Activated CD4-positive, alpha-beta memory T cell treated with anti-CD3 and anti-CD28 coated beads, Interleukin-2, amount 10 ng/mL, durations not matched to agents 7 days and 5 days (primary cell): ENCODE measurements at places on chromosomes 5 and 9.

DNA sequence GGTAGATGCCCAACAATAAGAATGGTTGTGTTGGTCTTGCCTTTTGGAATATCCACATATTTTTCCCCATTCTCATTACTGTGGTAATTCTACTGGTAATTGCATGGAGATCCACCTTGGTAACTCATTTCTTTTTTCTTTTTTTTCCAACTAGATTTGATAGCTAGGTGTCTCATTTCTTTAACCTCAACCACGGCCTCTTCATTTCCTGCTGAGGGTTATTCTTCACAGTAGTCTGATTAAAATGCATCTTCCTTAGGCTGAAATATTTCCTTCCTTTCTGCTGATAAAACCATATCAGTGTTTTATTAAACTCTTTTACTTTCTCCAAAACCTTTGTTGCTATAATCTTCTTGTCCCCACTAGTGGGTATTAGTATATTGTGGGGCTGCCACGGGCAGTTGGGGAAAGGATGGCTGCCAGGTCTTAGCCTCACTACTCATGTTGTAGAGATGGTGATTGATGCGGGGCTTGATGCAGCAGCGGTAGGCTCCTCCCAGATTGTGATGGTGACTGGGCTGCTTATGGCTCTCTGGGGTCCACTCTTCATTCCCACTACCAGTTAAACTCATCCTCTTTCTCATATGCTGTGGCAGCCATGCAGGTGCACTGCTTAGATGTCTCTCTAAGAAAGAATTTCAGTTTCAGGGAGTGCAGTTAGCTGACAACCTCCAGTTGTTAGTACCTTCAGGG is 35.9 kb downstream of the KIF2A start:
- peaks cover 34% of the 10 kb centered on the region for H3K36me3 ChIP-seq
- DNase-seq: no peak
- peak overlapping the region; percentile 34 for H3K4me3 ChIP-seq
- peaks cover 53% of the 10 kb centered on the region for H3K4me1 ChIP-seq

GRCh38 chr9:131708226-131709002 is 31.5 kb downstream of the RAPGEF1 start:
- peak overlapping the region; percentile 73 for H3K27ac ChIP-seq
- no peak overlapping the region for H3K4me3 ChIP-seq
- peaks cover 89% of the 10 kb centered on the region for H3K4me1 ChIP-seq
- H3K27me3 ChIP-seq: no peaks in the 10 kb centered on the region
- H3K36me3 ChIP-seq: peaks cover 39% of the 10 kb centered on the region
- DNase-seq: no peak

GRCh38 chr5:1488882-1489680 is 34.7 kb downstream of the LPCAT1 start:
- H3K4me1 ChIP-seq: peaks cover 65% of the 10 kb centered on the region
- H3K36me3 ChIP-seq: peaks cover 61% of the 10 kb centered on the region
- DNase-seq: peak; percentile 63
- peak overlapping the region; percentile 87 for H3K27ac ChIP-seq

DNA sequence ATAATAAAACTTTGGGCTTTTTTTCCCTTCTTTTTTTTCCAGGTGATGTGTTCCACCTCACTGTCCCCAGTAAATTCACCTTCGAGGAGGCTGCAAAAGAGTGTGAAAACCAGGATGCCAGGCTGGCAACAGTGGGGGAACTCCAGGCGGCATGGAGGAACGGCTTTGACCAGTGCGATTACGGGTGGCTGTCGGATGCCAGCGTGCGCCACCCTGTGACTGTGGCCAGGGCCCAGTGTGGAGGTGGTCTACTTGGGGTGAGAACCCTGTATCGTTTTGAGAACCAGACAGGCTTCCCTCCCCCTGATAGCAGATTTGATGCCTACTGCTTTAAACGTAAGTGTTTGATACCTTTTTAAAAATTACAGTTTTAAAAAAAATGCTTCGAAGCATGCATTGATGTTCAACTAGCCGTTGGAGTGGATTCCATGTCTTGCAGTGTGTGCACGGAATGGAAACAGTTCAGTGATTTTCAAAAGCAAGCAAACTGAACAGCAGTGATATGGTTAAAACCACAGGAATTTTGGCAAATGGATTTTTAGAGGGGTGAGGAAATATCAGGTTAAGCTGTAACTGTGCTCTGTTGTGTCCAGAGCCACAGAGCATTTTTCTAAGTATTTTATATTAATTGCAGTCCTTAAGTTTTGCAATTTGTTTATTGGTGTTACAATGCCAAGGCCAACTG is 40.7 kb downstream of the VCAN start:
- no peaks in the 10 kb centered on the region for H3K4me1 ChIP-seq
- no peaks in the 10 kb centered on the region for H3K36me3 ChIP-seq
- DNase-seq: no peak

DNA sequence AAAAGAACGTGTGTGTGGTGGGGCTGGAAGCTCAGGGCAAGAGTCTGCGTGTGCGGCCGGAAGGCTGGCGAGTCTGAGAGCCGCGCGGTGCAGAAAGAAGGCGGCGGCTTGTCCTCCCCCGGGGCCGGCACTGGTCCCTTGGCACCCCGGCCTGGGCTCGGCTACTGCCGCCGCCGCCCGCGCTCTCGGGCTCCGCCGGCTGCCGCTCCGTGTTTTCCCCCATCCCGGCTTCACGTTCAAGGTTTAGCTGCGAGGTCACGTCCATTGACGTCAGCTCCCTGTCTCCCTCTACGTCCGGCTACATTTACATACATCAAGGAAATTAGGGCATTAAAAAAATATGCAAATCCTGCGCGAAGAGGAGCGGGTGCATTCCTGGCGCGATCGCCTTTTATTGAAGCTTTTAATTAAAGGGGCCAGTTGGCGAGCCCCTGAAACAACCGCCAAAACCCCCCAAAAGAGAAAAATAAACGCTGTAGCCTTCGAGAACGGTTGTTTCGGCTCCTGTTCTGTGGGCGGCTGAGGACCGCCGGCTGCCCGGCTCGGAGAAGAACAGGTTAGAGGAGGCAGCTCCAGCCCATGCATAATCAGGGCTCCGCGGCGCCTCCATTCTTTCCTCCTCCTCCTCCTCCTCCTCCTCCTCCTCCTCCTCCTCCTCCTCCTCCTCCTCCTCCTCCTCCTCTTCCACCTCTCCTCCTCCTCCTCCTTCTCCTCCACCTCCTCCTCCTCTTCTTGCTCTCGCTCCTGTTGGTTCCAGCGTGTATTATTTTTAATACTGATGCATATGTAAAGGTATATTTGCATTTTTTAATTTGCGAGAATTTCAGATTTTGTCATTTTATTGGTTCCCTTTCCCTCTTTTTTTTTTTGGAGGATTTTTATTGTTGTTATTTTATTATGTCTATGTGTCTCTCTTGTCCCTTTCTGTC is 207.0 kb downstream of the MEF2C start:
- H3K27ac ChIP-seq: peak overlapping the region; percentile 56
- peaks cover 36% of the 10 kb centered on the region for H3K4me1 ChIP-seq
- H3K4me3 ChIP-seq: peak overlapping the region; percentile 49
- H3K27me3 ChIP-seq: peaks cover 83% of the 10 kb centered on the region
- DNase-seq: no peak

GRCh38 chr9:135136991-135137832 is 49.7 kb downstream of the OLFM1 start:
- H3K36me3 ChIP-seq: no peaks in the 10 kb centered on the region
- H3K27me3 ChIP-seq: no peaks in the 10 kb centered on the region
- DNase-seq: no peak
- no peaks in the 10 kb centered on the region for H3K4me1 ChIP-seq
- no peak overlapping the region for H3K27ac ChIP-seq

DNA sequence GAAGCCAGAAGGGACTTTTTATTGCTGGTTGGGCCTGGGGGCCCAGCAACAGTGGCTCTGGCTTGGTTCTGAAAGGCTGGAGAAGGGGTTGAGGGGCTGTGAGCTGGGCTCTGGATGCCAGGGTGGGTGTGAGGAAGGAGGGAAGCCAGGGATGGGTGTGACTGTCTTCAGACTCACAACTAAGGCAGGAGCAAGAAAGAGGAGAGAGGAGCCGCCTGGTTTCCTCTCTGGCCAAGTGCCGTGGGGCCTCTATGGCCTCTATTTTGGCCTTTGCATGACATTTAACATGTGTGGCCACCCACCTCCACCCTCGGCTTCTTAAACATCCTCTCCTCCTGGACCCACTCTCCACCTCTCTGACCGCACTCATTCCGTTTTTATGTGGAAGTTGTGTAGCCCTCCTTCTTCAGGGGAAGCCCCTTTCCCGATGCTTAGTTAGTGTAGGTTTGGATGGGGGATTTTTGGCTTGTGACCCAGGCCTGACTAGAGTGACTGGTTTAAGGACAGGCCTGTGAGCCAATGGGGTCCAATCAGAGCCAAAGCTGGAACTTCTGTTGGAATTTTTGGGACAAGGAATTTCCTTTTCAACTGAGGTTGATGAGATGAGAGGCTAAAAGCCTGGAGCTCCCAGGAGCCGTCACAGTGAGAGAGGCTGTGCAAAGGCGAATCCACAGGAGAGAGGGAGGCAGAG is 517.8 kb downstream of the CCDC171 start:
- no peak for DNase-seq
- H3K36me3 ChIP-seq: no peaks in the 10 kb centered on the region
- no peak overlapping the region for H3K4me3 ChIP-seq
- no peaks in the 10 kb centered on the region for H3K4me1 ChIP-seq

- H3K4me1 ChIP-seq: peaks cover 7% of the 10 kb centered on the region
- H3K27ac ChIP-seq: no peak overlapping the region
- no peak overlapping the region for H3K4me3 ChIP-seq
- peaks cover 4% of the 10 kb centered on the region for H3K27me3 ChIP-seq
- no peak for DNase-seq
- H3K36me3 ChIP-seq: no peaks in the 10 kb centered on the region
Measured at GRCh38 chr5:139657363-139658321, 9.5 kb downstream of the CXXC5 start.

GRCh38 chr9:97389249-97389648 is 22.6 kb upstream of the TDRD7 start:
- no peak overlapping the region for H3K27ac ChIP-seq
- H3K4me3 ChIP-seq: no peak overlapping the region
- H3K36me3 ChIP-seq: no peaks in the 10 kb centered on the region
- H3K27me3 ChIP-seq: peaks cover 49% of the 10 kb centered on the region

- no peak overlapping the region for H3K27ac ChIP-seq
- DNase-seq: no peak
- H3K4me1 ChIP-seq: no peaks in the 10 kb centered on the region
- peaks cover 5% of the 10 kb centered on the region for H3K27me3 ChIP-seq
- no peak overlapping the region for H3K4me3 ChIP-seq
Measured at GRCh38 chr9:21657966-21658667, 144.3 kb upstream of the MTAP start.

- peaks cover 3% of the 10 kb centered on the region for H3K36me3 ChIP-seq
- H3K4me1 ChIP-seq: peaks cover 23% of the 10 kb centered on the region
- no peak overlapping the region for H3K27ac ChIP-seq
- peak overlapping the region; percentile 73 for H3K4me3 ChIP-seq
- no peak for DNase-seq
- H3K27me3 ChIP-seq: peaks cover 42% of the 10 kb centered on the region
Measured at GRCh38 chr5:132778129-132778528, 1.1 kb upstream of the SEPTIN8 start.

- no peak for DNase-seq
- H3K27ac ChIP-seq: no peak overlapping the region
- H3K27me3 ChIP-seq: no peaks in the 10 kb centered on the region
- no peak overlapping the region for H3K4me3 ChIP-seq
Measured at GRCh38 chr5:137389042-137389441, 110.1 kb downstream of the SPOCK1 start.

DNA sequence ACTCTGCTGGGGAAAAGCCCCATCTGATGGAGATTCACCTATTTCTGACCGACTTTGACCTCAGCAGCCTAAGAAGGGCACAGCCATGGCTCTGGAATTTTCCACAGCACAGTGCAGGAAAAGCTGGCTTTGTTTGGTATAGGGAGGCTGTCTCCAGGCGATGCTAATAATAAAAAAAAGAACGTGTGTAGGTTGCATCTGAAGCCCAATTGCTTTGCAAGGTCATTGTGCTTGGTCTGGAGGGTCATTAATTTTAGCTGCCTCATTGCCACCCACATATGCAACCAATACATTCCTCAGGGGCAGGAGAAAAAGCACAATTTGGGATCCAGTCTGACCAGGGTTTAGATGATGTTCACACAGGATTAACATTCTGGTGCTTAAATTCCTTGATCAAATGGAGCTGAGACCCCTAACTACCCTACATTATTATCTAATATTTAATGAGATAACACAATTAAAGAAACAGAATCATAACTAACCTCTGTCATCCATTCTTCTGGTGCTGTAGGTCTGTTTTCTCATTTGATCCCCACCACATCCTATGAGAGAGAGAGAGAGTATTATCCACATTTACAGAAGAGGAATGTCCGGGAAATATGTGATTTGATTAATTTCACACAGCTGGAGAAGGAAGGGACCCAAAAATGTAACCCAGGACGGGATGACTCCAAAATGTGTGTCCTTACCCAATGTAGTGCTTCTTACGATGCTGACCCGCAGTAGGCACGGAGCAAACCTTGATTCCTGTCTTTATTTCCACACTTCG is 175.9 kb downstream of the RFK start:
- no peak overlapping the region for H3K4me3 ChIP-seq
- no peaks in the 10 kb centered on the region for H3K36me3 ChIP-seq
- no peaks in the 10 kb centered on the region for H3K4me1 ChIP-seq
- DNase-seq: no peak
- H3K27me3 ChIP-seq: no peaks in the 10 kb centered on the region
- H3K27ac ChIP-seq: no peak overlapping the region

GRCh38 chr9:7229571-7229970 is 471.8 kb downstream of the KDM4C start:
- no peaks in the 10 kb centered on the region for H3K36me3 ChIP-seq
- no peak overlapping the region for H3K4me3 ChIP-seq
- peaks cover 38% of the 10 kb centered on the region for H3K27me3 ChIP-seq

DNA sequence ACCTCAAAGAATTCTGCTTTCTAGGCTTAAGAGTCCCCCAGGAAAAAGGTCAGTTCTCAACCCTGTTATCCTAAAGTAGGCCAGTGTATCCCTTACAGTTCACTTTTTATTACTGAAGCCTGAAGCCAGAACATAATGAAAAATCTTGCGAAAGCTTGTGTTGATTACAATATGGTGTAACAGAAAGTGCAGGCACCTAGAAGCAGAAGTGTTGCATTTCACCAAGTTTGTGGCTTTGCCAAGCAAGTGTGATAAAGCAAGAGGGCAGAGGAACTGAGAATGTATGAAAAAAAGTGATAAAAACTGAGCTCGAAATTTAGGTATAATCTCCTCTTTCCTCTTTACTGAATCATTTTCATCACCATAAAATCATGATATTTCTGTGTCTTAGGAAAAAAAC is 26.2 kb downstream of the AGTPBP1 start:
- peaks cover 34% of the 10 kb centered on the region for H3K4me1 ChIP-seq
- no peak overlapping the region for H3K27ac ChIP-seq
- H3K27me3 ChIP-seq: no peaks in the 10 kb centered on the region

GRCh38 chr5:123283031-123283430 is 140.2 kb downstream of the CEP120 start:
- no peak overlapping the region for H3K27ac ChIP-seq
- H3K36me3 ChIP-seq: no peaks in the 10 kb centered on the region
- peaks cover 38% of the 10 kb centered on the region for H3K27me3 ChIP-seq
- DNase-seq: no peak
- no peaks in the 10 kb centered on the region for H3K4me1 ChIP-seq
- no peak overlapping the region for H3K4me3 ChIP-seq

DNA sequence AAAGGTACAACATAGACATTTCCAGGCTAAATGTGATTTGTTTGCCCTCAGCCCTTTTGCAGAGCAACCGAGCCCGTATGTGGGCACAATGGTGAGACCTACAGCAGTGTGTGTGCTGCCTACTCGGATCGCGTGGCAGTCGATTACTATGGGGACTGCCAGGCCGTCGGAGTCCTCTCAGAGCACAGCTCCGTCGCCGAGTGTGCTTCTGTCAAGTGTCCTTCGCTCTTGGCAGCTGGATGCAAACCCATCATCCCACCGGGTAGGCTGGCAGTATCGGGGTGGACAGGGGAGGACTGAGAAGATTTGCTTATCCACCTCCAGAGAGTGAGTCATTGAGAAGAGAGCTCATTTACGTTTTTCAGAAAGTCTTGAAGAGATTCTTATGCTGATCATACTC is 17.8 kb upstream of the GLIPR2 start:
- H3K27ac ChIP-seq: no peak overlapping the region
- H3K36me3 ChIP-seq: no peaks in the 10 kb centered on the region
- no peak overlapping the region for H3K4me3 ChIP-seq
